NCI-H1417 (cell line): ENCODE measurements at places on chromosomes 1 and 21.

GRCh38 chr1:110187139-110187890 lies 22.8 kb upstream of the KCNC4 start:
- no peak for DNase-seq

- peak; percentile 82 for DNase-seq
These were observed 66.5 kb downstream of the PEX14 start for GRCh38 chr1:10541286-10541685.

GRCh38 chr21:32570456-32570855 lies 14.9 kb downstream of the TCP10L start:
- DNase-seq = no peak

DNA sequence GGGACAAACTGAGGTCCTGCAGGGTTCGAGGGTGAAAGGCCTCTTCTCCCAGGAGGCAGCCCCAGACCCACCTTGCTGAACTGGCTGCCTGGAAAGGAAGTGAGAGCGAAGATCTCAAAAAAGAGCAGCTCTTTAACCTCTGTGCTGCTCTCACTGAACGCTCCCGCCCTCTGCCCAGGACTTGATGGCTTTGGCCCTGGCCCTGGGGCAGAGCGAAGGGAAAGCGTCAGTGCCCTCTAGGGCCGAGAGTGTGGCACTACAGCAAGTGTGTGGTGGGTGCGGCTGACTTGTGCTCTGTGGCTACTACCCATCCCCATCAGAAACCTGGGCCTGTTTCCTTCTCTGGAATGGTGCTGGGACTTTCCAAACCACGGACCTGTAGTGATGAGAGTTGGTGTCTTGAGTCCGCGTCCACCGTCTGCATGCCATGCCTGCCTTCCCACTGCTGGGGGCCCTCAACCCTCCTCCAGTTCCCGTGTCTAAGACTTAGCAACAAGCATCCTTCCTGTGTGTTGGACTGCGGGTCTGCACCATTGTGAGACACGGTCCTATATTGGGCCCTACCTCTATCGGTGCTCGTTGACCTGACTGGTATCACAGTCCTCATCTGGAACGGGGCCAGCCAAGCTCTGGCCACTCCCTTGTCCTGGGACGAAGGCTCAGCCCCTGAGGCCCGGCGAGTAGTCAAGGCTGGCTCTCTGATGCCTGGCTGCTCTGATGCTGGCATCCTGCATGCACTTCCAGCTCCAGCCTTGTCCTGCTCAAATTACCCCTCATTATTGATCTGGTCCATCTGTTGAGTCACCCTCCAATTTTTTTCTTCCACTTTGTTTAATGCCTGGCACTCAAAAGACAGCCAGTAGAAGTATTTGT lies 180.3 kb downstream of the DISC1 start:
- DNase-seq = peak; percentile 23

GRCh38 chr1:228146417-228147150 lies 3.1 kb upstream of the GJC2 start:
- no peak for DNase-seq

GRCh38 chr1:183970516-183971300 lies 66.8 kb downstream of the COLGALT2 start:
- DNase-seq = no peak

GRCh38 chr1:211305044-211305443 lies 21.6 kb upstream of the TRAF5 start:
- DNase-seq = no peak

GRCh38 chr1:33762962-33763361 lies 100.9 kb upstream of the HMGB4 start:
- DNase-seq = no peak

DNA sequence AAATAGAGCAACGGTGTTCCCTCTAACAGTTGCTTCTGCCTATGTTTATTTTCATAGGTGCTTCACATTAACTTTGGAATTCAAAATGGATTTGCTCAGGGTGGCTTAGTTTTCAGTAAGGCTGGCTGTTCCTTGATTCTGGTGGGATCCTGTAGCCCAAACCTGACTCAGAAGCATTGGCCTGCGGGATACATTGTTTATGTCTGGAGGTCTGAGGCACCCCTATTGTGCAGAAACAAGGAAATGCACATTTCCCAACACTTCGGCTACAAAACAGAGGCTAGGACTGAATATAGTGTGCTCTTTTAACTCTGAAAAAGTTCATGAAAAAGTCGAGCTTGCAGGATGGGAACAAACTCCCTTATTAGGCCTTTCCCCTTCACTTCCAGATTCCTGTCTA lies 133.8 kb upstream of the F3 start:
- DNase-seq = no peak

GRCh38 chr21:43868461-43868860 lies 3.4 kb downstream of the AGPAT3 start:
- DNase-seq = no peak

DNA sequence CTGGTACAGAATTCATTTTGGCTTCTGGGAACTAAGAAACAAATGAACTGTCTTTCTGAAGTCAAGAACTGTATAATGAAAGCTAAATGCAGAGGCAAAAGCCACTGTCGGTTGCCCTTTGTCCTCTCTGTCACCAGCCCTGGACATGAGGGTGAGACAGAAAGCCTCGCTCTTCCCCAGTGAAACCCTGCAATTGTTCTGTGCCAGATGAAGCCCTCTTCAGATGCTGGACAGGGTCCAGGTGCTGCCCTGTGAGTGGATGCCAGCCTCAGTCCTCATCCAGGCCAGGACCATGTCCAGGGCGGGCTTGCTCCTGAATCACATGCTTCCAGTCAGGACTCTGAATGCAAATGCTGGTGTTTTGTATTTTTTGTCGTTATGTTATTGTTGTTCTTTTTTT lies 138.7 kb downstream of the RUNX1 start:
- no peak for DNase-seq

GRCh38 chr21:18387994-18388393 lies 15.6 kb downstream of the TMPRSS15 start:
- DNase-seq = peak; percentile 42

DNA sequence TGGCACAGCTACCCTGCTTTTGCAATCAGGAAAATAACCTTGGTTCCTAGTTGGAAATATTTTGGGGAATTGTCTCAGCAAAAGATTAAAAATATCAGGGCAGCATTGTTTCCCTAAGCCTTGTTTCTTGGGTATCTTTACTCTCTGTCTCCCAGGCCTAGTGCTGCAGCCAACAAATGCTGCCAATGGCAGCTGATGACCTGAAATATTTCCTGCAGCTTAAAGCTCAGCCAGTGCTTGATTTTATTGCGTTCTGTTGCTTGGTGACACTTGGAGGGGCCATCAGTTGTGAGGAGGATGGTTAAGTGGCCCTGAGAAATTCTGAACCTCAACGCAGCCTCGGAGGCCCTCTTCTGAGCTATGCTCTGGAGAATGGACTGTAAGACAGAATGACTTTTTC lies 59.4 kb upstream of the B3GALT5 start:
- no peak for DNase-seq

GRCh38 chr1:64107118-64107519 lies 96.3 kb upstream of the UBE2U start:
- no peak for DNase-seq

DNA sequence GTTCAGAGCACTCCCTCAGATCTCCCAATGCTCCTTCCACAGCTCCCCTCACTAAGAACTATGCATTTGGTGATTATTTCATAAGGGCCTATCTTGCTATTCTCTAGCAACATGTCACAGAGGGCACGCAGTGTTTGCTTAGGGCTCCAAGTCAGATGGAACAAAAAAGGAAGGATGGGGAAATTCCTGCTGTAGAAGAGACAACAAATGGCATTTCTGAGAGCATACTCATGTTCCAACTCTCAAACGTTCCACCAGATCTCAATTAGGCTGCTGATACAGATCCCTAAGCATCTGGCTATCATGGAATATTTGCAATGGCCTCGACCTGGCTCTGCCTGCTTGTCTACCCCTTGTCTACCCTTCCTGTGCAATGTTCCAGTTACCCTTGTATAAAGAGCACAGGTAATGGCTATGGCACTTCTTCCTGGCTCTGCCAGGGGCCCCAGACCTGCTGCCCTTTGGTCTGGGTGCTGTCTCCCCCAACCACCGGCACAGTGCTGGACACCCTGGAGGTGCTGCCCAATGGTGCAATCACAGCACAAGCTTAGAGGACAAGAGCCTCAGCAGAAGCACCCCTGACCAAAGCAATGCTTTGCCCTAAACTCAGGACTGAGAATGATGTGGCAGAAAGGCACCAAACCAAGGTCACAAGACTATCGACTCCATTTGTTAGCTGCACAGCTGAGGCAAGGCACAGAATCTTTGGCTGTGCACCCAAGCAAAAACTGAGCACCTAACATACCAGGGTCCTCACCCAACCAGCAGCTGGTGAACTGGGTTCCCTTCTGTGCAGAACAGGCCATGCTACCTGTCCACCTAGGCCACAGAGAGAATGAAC lies 3.6 kb downstream of the PARP1 start:
- no peak for DNase-seq

GRCh38 chr1:156670359-156670758 lies 6.8 kb downstream of the NES start:
- no peak for DNase-seq

DNA sequence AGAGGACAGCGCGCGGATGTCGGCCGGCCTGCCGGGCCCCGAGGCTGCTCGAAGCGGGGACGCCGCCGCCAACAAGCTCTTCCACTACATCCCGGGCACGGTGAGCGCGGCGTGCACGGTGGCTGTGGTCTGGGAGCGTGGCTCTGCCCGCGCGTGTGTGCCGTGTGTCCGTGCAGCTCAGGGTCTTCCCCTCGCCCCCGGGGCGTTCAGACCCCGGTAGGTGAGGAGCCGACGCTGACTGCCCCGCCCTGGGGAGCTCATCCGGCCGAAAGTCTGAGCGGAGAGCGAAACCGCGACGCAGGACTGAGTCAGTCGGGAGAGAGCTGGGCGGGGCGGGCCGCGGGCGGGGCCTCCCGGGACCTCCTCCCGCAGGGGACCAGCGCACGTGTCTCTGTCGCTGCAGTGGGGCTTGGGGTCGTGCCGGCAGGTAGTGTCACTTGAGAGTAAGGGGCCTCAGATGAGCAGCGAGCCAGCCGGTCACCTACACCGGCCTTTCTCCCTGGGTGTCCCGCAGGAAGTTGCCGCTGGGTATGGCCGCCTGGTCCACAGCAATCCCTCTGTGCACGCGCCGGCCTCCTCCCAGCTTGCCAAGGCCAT lies 520 bp downstream of the PLEKHN1 start:
- peak; percentile 26 for DNase-seq

GRCh38 chr1:24414775-24415333 lies 748 bp upstream of the NIPAL3 start:
- DNase-seq = no peak

DNA sequence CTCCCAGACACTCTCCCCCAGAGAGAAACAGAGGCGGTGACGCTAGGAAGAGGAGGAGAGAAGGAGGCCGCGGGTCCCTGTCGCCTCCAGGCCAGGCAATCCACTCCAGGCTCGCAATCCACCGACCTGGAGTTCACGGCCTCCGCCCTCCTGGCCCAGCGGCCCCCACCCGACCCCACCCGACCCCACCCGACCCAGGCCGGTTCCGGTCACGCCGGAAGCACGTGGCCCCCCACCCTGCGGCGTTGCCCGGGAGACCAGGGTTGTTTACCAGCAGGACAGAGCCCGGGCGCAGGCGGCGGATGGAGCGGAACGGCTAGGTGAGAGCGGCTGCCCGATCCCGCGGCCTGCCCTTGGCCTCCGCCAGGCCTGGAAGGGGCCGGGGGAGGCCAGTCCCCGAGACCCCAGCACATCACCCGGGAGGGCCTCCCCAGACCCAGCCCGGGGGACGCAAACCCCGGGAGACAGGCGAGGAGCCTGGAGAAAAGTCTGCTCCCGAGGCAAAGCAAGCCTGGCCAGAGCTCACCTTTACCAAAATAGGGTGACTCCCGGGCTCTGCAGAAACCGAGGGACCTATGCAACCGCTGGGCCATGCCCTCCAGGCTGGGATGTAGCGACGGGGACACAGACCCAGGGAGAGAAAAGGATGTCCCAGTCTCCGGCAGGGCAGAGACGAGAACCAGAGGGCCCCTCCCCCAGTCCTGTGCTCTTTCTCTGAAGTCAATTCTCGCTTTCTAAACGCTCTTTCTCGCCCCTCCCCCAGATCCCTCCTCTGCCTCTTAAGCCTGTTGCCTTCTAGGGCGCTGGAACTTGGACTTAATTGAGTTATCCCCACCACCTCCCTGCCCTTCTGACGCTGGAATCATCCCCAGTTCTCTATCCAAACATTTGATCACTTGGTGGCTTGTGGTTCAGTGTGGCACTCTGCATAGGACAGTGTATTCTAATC lies at the start of the genes PLA2G2C and UBXN10:
Gene PLA2G2C (minus strand): TSS at position 685 of the 949 bp plus-strand sequence. CDS start 9,155 bp downstream, outside the sequence.
Gene UBXN10 (plus strand): TSS at position 263 of the 949 bp plus-strand sequence. CDS start 4,466 bp downstream, outside the sequence.
- peak; percentile 78 for DNase-seq

DNA sequence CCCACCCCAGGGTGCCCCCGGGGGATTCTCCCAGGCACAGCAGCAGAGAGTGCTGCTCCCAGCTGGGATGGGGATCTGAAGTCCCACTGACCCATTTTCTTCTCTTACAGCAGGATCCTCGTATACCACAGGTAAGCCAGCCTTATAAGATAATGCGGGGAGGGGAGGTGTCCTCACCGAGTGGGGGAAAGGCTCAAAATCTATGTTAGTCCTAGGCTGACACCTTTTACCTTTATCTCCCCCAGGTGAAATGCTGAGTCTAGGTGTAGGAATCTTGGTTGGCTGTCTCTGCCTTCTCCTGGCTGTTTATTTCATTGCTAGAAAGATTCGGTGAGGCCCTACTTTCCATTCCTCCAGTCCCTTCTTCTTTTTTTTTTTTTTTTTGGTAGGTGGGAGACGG lies 5.3 kb downstream of the APH1A start:
- DNase-seq = no peak

- no peak for DNase-seq
These were observed 871 bp downstream of the SLFNL1 start for GRCh38 chr1:41020654-41021053.

DNA sequence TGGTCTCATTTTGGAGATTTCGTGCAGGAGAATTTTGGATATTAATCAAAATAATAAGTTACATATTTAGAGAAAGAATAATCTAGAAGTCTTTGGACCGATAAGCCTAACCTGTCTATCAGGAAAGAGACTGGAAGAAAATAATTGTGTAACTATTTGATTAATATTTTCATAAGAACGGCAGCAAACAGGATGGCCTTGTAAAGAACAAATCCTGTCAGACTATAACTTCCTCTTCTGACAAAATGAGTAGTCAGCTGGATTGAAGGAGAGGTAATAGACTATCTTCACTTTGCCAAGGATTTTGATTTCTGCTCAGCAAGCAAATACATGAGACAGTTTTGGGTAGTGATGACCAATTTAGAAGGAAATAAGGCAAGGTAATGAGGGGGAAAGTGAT lies 12.7 kb upstream of the RYR2 start:
- no peak for DNase-seq

DNA sequence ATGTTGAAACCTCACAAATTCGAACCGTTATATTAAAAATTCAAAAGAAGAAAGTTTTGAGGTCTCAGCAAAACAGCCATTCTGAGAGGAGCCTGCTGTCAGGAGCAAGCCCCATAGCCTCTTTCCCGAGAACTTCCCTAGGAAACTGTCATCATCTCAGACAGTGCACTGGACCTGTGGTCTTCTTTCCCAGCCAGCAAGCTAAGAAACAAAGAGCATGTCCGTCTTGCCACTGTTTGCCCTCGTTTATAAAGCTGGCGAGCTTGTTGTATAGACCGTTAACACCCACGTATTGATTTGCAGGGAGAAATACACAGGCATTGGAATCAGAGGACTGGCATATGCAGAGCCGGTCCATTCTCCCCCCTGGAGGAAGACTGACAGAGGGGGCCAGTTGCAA lies 407.0 kb downstream of the NPHP4 start:
- no peak for DNase-seq

GRCh38 chr1:205879974-205880373 lies 30.0 kb upstream of the PM20D1 start:
- no peak for DNase-seq
